ENCODE measurements at places on chromosomes 3 and 15. TPM values are rescaled to one million over a fixed set of nuclear protein-coding genes. Genes with fewer than 3 reads are reported as not detected.

WDR5B gene
- 2.5 TPM for total RNA-seq

KNG1 gene
- not detected for total RNA-seq

CHRFAM7A gene
- 5.5 TPM for total RNA-seq

DNA sequence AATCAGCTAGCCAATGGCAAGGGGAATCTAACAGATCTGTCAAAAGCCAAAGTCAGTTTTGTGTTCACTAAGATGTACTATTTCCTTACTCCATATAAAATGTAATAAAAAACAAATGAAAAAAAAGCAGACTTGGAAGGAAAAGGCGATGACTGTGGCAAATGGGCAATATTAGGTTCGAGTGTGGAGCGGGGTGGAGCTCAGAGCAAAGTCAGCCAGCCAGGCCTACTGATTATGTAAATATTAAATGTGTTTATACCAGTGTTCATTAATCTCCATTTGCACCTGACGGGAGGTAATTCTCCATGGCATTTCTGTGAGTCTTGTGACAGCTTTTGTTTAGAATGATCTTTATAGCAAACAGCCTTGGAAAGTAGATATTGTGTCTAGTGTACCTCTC is 96.2 kb upstream of the KCNMB2 start:
- DNase-seq: no peak

GRCh38 chr3:184864000-184864399 is 52.0 kb downstream of the VPS8 start:
- no peak for DNase-seq

DNA sequence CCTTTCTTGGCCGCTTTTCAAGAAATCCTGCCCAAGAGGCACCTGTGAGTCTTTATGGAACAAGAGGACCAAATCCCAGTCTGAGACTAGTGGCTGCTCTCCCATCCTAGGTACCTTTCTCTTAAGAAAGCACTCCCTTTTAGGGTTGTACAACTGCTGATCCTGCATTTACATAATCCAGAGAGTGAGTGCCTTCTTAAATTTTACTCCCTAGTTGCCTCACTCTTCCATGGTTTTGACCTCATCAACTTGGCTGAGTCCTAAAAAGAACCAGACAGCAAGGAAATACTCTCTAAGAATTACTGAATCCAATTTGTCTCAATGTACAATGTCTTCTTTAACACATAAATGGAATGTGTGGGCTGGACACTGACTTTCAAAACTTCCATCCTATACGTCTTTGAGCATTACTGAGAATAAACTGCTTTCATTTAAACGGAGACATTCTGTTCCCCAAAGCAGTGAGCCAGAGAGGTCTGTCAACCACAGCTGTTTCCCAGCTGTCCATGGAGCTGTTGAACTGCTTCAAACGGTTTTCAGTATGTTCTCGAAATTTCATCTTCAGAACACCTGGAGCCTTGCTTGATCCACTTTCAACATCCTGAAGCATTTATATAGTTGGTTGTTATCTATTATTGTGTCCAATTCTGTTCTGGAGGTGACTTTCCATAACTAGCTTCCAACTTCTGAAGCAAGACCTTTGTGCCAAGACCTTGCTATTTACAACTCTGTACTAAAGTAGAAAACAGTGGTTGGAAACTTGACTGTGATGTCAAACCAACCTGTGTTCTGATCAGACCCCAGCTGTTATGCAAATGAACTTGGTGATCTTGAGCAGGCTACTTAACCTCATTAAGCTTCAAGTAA is 179.1 kb downstream of the SLC9A9 start:
- no peak for DNase-seq

DNA sequence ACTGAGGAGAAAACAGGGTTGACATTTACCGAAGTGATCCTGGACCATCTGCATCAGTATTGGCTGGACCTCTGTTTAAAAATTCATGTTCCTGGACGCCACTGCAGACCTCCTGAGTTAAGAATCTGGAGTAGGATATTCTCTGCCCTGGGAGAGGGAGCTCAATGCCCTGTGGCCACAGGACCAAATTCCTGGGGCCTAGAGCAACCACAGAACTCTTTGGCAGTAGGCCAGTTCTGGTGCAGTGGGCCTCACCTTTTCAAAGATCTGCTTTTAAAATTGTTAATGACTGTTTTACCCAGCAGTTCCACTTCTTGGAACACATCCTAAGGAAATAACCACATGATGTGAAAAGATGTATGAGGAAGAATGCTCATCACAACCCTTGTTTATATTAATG is 133.3 kb upstream of the ADPGK start:
- no peak for DNase-seq

DNA sequence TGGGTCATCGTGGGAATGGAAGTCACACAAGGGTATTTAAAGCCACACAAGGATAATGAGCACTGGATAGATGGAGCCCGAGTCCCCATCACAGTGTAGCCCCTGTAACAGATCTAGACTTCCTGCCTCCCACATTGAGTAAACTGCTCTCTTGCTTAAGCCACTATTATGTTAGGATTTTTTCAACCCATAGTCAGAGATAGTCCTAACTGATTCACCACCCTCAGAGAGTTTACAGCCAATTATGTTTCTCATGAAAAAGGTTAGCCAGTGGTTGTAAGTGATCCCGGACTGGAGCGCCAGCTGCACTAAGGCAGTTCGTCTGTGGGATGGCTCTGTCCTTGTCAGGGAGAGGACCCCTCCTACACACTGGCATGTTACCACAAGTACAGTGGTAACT is 77.0 kb downstream of the KLF13 start:
- no peak for DNase-seq

DNA sequence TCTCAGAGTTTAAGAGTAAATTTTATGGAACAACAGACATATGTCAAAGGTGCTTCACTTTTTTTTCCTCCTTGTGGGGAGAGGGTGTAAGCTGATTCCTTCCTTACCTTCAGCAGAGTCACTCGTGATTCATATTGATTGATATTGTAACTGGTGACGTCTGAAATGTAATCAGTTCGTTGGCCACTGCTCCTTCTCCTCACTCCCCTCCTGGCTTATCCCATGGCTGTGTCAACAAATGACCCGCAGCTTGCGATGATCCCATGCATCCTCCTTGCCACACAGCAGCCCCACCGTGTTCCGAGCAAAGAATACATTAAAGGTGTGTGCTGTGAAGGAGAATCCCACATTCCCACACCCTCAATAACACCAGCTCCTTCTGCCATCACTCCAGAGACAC is 7.3 kb downstream of the MGLL start:
- DNase-seq: no peak

DNA sequence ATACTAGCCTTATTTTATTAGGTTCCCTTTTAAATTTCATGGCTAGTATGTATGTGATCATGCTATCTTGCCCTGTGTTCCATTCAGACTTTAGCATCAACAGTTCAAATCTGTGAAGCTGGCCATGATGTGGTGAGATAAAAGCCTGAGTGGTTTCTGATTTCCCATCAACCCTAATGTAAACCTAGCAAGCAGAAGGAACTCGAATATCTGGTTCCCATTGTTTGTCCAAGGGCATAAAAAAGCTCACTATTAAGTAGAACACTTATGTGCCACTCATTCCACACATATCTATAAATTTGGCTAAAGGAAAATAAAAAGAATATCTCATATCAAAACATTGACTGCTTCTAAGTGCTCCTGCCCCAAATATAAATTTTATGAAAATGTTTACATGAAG is 311.7 kb downstream of the CADM2 start:
- no peak for DNase-seq

- DNase-seq: no peak
Observed at GRCh38 chr15:32884146-32884545, 166.3 kb downstream of the GREM1 start.

GRCh38 chr3:65833761-65834505 is 204.8 kb downstream of the MAGI1 start:
- no peak for DNase-seq

DNA sequence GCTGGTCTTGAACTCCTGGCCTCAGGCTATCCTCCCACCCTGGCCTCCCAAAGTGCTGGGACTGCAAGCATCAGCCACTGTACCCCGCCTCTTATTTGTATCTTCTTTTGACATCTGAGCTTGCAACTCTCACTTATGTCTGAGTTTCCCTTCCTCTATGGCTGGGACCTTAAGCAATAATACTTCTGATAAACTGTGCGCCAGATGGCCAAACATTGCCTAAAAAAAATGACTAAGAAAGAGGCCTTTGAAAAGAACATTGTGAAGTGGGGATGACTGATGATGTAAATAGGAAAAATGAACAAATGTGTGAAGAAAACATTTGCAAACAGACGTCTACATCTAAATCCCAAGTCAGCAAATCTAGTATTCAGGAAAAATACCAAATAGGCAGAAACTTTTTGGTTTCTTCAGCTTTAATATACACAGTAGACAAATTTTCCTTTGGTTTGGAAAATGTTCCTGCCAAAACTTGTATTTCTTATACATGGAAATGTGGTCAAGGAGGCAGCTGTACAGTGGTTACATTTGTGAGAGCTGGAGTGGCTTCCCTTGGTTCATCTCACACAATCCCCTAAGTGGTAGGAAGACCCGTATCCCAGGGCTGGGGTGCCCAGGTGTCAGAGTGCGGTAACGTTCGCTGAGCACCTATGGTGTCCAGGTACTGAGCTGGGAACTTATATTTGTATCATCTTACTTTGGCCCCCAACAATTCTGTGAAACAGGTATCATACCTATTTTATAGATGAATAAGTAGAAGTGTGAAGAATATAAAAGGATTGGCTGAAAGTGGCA is 11.6 kb upstream of the TFRC start:
- DNase-seq: no peak

DNA sequence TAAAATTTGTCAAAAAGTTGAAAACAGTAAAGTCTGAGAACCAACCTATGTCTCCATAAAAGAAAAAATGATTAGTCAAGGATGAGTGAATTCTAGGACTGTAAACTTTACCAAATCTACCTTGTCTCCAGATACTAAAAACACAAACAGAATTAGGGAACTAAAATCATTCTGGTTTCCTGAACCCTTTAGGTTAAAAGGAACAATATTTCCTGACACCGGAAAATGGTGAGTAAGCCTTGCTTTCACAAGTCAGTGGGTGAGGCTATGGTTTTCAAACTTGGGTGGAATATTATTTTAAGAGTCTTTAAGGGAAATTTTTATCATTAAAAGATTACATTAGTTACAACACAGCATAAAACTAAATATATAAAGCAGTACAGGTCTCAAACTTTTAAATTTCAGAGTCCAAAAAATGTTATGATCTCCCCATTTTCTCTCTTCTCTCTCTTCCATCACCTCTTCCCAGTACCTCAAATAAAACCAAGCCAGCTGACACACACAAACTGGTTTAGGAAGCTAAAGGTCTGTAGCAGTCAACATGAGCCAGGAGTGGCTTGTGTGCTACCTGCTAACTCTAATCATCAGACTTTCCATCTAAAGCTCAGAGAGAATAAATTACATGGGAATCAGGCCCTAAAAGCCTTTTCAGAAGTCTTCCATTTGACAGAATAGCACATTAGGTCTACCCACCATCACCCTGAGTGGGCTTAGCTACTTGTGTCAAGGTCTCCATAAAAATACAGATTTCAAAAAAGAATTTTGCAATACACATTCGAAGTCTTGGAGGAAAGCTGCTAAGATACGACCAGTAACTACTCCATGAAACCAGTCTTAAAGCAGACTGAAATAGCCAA is 2.2 kb downstream of the SLC12A6 start:
- DNase-seq: no peak

DNA sequence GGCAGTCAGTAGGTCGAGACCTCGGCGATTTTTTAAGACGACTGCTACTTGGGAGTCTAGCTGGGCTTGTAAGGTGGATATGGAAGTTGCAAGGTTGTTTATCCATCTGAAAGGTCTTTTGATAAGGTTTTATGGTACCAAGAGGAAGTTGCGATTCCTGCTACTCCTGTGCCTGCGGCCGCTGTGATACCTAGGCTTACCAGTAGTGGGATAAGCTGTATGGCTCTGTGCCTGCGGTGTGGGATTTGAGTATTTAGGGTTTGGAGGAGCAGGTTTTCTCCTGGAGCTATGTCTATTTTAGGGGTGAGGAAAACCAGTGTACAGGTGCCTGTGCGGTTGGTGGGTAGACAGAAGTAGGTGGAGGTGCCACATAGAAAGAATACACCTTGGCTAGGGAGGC is 1059.8 kb downstream of the SI start:
- no peak for DNase-seq

- peak; percentile 92 for DNase-seq
Observed at GRCh38 chr3:47522082-47522987, 8.8 kb upstream of the ELP6 start.

DNA sequence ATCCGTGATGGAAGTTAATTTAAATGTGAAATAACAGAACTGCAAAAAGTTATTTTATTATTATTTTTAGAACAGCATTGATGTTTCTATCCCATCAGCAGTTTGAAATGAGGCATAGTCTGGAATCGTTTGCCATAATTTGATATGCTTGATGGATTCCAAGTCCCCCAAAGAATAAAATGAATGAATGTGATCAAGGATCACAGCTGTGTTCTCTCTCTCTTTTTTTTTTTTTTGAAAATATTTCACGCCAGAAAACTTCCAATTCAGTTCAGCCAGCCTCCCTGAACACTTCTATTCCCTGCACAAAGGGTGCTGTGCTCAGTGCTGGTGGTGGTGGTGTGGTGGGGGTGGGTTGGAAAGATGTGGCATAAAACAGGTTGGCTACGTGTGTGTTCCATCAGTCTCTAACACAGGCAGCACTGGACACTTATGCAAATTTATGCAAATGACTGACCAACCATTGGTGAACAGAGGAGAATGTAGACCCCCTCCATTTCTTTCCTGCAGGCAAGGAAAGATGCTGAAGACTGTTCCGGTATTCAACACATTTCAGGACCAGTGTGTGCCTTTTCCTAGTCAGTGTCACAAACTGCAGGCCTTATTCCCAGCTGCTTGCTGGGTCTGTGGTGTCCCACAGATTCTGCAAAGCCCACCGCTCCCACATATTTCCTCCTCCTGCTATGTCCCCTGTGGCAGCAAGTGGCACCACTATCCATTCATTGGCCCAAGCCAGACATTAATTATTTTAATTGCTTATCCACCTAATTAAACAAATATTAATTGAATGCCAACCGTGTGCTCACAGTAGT is 10.6 kb downstream of the ARNT2 start:
- no peak for DNase-seq

GRCh38 chr3:169811631-169812331 is 889 bp upstream of the LRRIQ4 start:
- peak; percentile 64 for DNase-seq

DNA sequence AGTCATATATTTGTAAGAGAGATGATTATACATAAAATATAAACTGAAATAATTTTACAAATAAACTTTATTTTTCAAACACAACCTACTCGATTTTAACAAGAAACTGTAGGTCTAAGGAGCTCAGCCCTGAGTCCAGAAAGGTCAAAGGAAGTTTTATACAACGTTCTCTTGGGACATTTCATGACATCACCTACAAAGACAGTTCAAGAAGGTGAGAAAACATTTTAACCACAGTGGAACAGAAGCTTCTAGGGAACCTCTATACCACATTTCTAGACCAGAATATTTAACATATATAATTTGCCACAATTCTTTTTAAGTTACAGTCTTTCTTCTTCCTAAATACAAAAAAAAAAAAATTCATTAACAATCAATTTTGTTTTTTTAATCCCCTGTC is 40.1 kb downstream of the CBLB start:
- no peak for DNase-seq

All from sigmoid colon (tissue), 7 donors.